ENCODE measurements at places on chromosomes 12 and 14. TPM values are rescaled to one million over a fixed set of nuclear protein-coding genes. Genes with fewer than 3 reads are reported as not detected.

The SNRPF gene
- total RNA-seq = 7.3 TPM

The STAB2 gene
- total RNA-seq = 0.14 TPM

GRCh38 chr12:80154261-80154660 is 54.9 kb downstream of the OTOGL start:
- DNase-seq = no peak
- no peaks in the 10 kb centered on the region for H3K27me3 ChIP-seq
- H3K36me3 ChIP-seq = no peaks in the 10 kb centered on the region
- H3K27ac ChIP-seq = no peak overlapping the region

DNA sequence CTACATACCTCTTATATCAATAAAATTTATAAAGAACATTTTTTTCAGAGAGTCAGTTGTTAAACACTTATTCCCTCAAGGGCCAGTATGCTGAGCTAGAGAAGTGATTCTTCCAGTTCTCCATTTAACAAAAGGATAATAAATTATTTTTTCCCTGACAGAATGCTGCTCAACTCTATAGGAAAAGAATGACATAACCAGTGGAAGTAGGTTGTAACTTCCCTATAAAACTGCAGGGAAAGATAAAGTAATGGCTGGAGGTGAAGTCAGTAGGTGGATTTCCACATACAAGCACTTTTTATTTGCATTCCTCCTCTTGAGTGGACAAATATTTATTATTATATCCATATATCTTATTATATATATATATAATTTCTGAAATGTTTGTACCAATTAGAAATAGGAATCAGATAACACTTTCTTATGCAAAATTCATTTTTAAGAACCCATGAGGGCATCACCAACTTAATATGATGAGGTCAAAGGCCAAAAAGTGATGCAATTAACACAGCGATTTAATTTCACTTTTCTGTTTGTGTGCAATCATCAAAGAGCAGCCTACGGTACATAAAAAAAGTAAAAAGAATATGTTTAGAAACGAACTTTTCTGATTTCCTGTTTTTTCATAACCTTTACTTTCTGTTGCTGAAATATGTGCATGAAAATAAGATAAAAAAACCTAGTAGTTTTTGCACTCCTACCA is 175.3 kb downstream of the PRKD1 start:
- no peak overlapping the region for H3K27ac ChIP-seq
- H3K36me3 ChIP-seq = no peaks in the 10 kb centered on the region

- no peaks in the 10 kb centered on the region for H3K36me3 ChIP-seq
- no peaks in the 10 kb centered on the region for H3K4me1 ChIP-seq
- H3K4me3 ChIP-seq = no peak overlapping the region
- H3K27me3 ChIP-seq = no peaks in the 10 kb centered on the region
- no peak overlapping the region for H3K27ac ChIP-seq
These were observed 10.1 kb downstream of the TCL1A start for GRCh38 chr14:95703805-95704204.

Measured in pancreas (tissue), 10 donors.